Right forelimb (tissue), 1 donor: ENCODE measurements at places on chromosomes 1 and 21.

GRCh38 chr1:223129229-223129901 lies 13.7 kb downstream of the TLR5 start:
- peak; percentile 83 for DNase-seq

DNA sequence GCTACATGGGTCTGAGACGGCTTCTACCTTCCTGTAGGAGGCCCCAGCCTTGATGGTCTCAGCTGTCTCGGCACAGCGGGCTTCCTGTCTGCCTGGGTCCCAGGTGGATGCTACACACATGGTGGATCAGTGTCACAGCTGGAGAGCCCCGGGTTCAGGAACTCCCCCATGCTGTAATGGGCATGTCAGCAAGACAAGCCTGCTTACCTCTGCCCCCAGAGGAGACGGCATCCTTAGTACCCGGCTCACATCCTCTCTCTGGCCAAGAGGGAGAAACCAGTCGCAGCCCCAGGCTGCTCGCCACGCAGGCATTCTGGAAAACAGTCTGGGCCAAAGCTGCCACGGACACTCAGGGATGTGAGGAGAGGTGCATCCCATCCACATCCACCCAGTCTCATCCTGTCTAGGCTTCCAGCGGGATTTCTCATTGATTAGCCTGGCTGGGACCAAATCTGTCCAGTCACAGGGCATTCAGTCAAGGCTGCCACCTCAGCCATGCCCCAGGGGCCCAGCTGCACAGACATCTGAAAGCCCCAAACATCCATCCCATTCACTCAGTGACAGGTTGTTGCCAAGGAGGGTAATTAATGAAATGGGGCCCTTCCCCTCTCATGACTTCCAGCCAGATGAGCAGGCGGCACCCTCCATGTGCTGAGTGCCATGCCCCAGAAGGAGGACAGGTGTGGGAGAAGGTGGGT lies 10.5 kb downstream of the SNAP47 start:
- no peak for DNase-seq

GRCh38 chr1:212606395-212607205 lies 2.0 kb upstream of the ATF3 start:
- DNase-seq, result no peak

DNA sequence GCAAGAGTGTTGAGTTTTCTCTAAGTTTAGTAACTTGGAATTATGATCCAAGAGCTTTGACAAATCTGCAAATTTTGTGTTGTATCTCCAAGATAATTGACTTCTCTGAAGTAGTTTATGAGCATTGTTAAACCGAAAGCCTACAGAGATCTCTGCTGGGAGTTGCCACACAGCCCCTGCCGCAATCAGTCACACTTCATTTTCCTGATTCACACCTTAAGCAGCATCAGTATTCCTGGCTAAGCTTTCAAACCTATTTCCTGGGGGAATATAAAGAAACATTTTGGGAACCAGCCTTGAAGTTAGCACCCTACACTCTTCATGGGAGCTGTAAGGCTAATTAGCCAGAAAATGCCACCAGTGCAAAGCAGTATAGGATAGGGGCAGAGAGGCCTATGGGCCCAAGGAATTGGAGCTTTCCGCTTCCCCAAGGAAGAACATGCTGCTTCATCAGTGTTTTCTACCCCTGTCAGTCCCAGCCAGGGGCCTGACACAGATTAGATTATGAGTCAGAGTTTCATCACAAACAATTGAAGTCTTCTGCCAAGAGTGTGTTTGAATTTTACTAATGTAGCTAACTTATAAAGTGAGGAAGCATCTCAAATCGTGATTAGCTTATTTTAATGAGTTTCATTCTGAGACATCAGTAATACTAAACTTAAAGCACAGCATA lies 23.2 kb upstream of the CACYBP start:
- DNase-seq, result no peak

DNA sequence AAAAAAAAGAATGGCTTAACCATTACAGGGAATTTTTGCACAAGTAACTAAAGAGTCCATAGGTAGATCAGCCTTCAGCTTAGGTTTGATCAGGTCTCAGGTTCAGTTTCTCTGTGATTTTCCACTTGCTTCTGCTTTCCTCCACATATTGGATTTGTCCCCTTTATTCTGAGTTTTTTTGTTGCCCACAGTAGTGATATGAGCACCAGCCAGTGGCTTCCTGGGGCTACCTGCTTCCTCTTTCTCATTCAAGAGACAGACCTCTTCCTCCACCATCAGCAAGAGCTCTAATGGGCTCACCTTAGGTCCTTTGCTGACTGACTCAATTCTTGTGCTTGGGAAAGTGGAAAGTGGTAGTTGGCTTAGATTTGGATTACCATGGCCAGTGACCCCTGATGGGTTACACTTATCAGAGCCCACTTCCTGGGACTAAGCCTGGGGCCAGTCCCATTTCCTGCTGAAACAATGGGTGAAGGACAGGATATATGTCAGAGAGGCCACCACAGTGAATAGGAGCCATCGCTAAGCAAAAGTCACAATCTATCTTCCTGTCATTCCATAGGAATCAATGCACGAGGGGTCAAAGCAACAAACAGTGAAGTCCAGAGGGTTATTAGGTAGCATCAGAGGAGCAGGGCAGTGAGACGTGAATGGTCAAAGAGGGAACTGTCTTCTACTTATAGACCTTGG lies 12.8 kb upstream of the PLA2G2E start:
- no peak for DNase-seq

DNA sequence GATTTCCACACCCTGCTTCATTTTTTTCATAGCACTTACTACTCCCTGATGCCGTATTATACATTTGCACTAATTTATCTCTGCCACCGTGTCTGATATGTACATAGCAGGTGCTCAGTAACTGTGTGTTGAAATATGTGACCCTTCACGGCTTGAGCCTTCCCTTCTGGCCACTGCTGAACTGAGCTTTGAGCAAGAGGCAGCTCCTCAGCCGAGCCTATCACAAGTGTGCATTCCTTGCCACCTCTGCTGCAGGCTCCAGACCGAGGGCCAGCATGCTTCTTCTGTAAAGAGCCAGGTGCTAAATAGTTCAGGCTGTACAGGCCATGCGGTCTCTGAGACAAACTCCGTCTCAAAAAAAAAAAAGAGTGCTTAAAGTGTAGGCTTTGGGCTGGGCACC lies 22.6 kb downstream of the PLEKHM2 start:
- no peak for DNase-seq
